Transverse colon (tissue), 4 donors: ENCODE measurements at places on chromosomes 16 and 17. TPM values are rescaled to one million over a fixed set of nuclear protein-coding genes. Genes with fewer than 3 reads are reported as not detected.

DNA sequence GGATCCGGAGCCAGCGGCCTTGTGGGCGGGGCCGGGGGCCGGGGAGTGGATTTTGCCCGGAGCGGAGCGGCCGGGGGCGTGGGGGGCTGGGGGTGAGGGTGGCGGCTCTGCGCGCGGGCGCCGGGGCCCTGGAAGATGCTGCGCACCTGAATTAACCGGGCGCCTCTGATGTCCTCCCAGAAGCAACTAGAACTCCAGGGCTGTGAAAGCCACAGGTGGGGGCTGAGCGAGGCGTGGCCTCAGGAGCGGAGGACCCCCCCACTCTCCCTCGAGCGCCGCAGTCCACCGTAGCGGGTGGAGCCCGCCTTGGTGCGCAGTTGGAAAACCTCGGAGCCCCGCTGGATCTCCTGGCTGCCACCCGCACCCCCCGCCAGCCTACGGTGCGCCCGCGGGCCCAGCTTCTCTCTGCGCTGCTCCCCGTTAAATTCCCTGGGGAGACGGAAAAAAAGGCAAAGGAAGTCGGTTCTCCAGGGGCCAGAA lies 549 bp downstream of the SLC26A11 start:
- H3K27ac ChIP-seq: peak overlapping the region; percentile 91
- peak; percentile 23 for DNase-seq
- no peaks in the 10 kb centered on the region for H3K27me3 ChIP-seq

DNA sequence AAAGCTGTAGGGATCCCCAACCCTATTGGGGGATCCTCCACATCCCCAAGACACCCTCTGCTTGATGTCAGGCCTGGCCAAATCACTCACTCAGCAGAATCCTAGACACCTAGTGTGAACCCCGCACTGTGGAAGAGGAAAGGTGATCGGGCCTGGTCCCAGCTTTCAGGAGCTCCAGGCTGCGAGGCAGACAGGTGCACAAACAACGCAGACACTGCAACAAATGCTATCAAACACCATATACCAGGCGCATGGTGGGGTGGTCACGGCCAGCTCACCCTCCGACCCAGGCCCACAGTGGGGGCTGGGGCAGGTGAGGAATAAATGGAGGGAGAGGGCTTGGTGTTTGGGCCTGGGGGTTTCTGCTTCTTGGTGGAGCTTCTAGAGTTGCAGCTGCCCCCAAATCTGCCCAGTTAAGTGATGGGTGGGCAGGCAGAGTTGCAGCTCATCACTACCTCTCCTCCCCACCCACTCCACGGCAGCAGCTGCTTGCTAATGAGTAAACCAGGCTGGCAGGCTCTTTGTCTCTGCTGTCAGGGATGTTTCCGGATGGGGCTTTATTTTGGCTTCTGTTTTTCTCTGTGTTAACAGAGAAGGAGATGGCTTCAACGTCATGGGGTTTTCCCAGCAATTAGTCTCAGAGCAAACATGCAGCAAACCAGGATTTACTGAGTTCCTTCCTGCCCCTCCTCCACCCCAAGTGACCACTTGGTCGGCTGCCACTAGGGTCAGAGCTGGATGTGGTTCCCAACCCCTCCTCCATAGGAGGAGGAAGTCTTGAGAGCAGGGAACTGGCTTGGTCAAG lies 46.6 kb downstream of the PECAM1 start:
- peaks cover 18% of the 10 kb centered on the region for H3K4me1 ChIP-seq
- no peak overlapping the region for H3K4me3 ChIP-seq
- no peaks in the 10 kb centered on the region for H3K27me3 ChIP-seq
- H3K27ac ChIP-seq: peak overlapping the region; percentile 75
- H3K36me3 ChIP-seq: no peaks in the 10 kb centered on the region
- DNase-seq: peak; percentile 55

- no peak overlapping the region for H3K27ac ChIP-seq
- H3K4me3 ChIP-seq: no peak overlapping the region
- no peaks in the 10 kb centered on the region for H3K36me3 ChIP-seq
- H3K4me1 ChIP-seq: no peaks in the 10 kb centered on the region
- H3K27me3 ChIP-seq: no peaks in the 10 kb centered on the region
- DNase-seq: no peak
Measured at GRCh38 chr17:17605729-17606088, 14.2 kb upstream of the PEMT start.

DNA sequence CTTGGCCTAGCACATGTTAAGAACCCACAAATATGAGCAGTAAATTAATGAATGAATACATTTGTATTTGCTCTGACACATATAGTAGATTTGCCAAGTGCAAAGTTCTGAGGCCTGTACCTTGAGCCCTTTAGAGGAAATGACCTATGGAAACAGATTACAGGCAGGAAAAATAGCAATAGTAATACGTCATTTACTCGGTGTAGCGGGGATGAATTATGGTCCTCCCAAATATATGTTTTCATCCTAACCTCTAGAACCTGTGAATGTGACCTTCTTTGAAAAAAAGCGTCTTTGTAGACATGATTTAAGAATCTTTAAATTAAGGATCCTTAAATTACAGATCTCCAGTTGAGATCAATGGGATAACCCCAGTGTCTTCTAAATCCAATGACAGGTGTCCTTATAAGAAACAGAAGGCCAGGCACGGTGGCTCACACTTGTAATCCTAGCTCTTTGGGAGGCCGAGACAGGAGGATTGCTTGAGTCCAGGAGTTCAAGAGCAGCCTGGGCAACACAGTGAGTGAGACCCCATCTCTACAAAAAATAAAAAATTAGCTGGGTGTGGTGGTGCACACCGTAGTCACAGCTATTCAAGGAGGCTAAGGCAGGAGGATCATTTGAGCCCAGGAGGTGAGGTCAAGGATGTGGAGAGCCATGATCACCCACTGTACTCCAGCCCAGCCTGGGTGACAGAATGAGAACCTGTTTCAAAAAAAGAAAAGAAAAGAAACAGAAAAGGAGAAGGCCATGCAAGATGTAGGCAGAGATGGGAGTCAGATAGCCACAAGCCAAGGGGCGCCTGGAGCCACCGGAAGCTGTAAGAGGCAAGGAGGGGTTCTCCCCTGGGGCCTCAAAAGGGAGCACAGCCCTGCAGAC lies 5.1 kb upstream of the ITPRIPL2 start:
- no peaks in the 10 kb centered on the region for H3K27me3 ChIP-seq
- no peak overlapping the region for H3K4me3 ChIP-seq
- no peak overlapping the region for H3K27ac ChIP-seq
- no peaks in the 10 kb centered on the region for H3K36me3 ChIP-seq

GRCh38 chr17:12667299-12667958 lies 1.7 kb downstream of the MYOCD start:
- peak; percentile 20 for DNase-seq
- peak overlapping the region; percentile 52 for H3K4me3 ChIP-seq
- peaks cover 38% of the 10 kb centered on the region for H3K27me3 ChIP-seq
- H3K4me1 ChIP-seq: no peaks in the 10 kb centered on the region

DNA sequence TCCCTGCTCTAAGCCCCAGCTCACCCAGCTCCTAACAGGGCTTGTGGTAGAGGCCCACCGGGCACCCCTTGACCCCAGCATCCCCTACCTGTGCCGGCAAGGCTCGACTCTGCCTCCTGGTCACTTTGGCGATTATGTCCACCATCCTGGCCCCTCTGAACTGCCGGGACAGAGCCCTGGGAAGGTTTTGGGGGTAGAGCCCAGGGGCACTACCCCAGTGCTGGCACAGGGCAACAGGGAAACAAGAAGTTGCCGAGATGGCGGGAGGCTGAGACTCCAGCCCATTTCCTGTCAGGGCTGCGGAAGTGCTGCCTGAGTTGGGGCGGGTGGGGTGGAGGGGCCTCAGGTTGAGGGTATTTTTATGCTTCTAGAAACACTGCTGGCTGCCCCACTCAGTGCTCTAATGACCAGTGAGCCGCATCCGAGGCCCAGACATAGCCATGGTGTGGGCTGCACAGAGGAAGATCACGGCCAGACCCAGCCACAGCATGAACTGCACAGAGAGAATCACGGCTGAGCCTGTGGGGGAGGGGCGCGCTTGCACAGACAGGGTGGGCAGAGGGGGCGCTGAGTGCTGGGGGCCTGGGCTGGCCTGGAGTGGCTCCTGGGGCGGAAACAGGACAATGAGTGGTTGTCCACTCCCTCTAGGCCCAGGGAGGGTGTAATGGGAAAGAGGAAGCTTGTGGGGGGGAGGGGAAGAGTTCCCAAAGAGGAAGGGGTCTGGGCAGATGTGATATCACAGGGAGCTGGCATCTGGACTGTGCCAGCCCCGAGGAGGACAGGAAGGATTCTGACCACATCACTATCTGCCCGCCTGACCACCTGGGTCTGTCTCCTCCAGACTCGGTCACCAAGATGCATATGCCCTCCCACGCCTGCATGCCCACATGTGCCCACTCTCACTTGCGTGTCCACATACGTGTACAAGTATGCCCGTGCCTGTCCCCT lies 22.3 kb downstream of the ARHGAP27 start:
- H3K4me1 ChIP-seq: peaks cover 86% of the 10 kb centered on the region
- peak overlapping the region; percentile 18 for H3K4me3 ChIP-seq
- H3K27ac ChIP-seq: peak overlapping the region; percentile 83
- H3K36me3 ChIP-seq: no peaks in the 10 kb centered on the region
- peak; percentile 51 for DNase-seq
- H3K27me3 ChIP-seq: no peaks in the 10 kb centered on the region

DNA sequence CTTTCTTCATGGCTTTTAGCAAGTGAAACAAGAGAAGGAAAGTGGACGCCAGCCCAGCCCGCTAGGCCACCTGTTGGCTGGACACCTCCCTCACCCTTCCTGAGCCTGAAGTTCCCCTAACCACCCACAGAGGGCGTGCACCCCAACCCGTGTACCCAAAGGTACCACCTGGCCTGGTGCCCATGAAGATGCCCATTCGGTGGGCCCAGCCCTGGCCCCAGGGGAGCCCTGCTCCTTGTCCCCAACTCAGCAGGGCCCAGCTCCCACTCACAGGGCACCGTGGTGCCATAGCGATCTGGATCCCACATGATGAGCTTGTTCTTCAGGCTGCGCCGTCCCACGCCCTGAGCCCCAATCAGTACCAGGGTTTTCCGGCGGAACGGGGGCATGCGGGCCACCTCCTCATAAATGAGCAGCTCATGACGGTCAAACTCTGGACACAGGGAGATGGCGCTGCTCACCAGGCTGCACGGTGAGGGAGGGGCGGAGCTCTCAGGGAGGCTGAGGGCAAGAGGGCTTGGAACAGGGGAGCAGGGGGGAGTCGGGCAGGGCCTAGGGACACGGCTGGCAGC lies 26.8 kb downstream of the MPP2 start:
- DNase-seq: peak; percentile 66
- no peaks in the 10 kb centered on the region for H3K36me3 ChIP-seq
- no peak overlapping the region for H3K4me3 ChIP-seq
- no peaks in the 10 kb centered on the region for H3K27me3 ChIP-seq
- H3K27ac ChIP-seq: no peak overlapping the region
- peaks cover 6% of the 10 kb centered on the region for H3K4me1 ChIP-seq

DNA sequence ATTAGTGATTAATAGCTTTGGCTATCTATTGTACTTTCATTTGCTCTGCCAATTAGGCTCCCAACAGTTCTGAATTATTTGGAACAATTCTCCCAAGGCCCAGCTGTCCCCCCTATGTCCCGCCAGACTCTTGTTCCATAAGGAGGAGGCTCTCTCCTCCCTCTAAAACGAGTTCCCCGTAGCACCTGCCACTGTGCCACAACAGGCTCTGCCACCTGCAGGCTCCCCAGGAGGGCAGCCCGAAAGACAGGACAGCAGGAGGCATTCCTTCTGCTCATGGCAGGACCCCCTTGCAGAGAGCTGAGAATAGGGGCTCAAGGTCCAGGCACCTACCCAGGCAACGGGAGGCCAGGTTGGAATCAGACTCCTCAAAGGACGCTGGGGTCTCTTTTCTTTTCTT lies 9.0 kb downstream of the PITPNM3 start:
- H3K36me3 ChIP-seq: no peaks in the 10 kb centered on the region
- no peak overlapping the region for H3K4me3 ChIP-seq
- H3K4me1 ChIP-seq: peaks cover 11% of the 10 kb centered on the region
- H3K27ac ChIP-seq: no peak overlapping the region
- no peaks in the 10 kb centered on the region for H3K27me3 ChIP-seq

DNA sequence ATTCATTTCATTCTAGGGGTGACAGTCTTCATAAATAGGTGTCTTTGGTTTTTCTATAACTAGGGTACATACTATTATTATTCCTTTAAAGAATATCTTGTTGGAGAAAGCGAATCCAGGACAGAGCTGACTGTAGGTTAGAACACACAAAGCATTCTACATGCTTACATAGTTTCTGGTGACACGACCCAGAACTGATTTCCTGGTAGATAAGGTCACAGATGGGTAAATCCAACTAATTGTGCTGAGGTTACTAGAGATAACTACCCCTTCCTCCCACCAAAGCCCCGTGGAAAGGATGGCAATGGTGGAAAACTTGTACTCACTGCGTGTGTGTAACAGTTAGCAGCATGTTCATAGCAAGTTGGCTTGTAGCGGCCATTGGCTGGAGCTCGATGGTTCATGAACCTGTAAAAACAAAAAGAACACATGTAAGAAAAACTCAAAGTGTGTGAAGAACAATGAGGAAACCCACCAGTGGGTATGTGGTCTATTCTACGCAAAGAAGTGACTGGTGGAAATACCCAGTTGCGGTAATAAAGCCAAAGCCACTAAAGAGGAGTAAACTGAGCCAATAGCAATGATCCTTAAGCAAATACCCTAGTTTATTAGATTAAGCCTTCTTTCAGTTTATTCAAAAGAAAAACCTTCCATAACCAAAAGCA lies 7.7 kb downstream of the MMD start:
- H3K27me3 ChIP-seq: no peaks in the 10 kb centered on the region
- H3K36me3 ChIP-seq: no peaks in the 10 kb centered on the region
- no peak for DNase-seq
- H3K4me1 ChIP-seq: no peaks in the 10 kb centered on the region

KRTAP16-1 gene
- total RNA-seq: not detected

- peak overlapping the region; percentile 86 for H3K4me3 ChIP-seq
- H3K4me1 ChIP-seq: peaks cover 19% of the 10 kb centered on the region
- H3K27me3 ChIP-seq: no peaks in the 10 kb centered on the region
Measured at GRCh38 chr17:58514770-58515157, 326 bp upstream of the MTMR4 start.

GNAO1 gene
- total RNA-seq: 25.4 TPM
